ENCODE measurements at places on chromosomes 7 and 10.

- no peak for DNase-seq
Observed at GRCh38 chr10:132423966-132424861, 27.2 kb downstream of the PWWP2B start.

DNA sequence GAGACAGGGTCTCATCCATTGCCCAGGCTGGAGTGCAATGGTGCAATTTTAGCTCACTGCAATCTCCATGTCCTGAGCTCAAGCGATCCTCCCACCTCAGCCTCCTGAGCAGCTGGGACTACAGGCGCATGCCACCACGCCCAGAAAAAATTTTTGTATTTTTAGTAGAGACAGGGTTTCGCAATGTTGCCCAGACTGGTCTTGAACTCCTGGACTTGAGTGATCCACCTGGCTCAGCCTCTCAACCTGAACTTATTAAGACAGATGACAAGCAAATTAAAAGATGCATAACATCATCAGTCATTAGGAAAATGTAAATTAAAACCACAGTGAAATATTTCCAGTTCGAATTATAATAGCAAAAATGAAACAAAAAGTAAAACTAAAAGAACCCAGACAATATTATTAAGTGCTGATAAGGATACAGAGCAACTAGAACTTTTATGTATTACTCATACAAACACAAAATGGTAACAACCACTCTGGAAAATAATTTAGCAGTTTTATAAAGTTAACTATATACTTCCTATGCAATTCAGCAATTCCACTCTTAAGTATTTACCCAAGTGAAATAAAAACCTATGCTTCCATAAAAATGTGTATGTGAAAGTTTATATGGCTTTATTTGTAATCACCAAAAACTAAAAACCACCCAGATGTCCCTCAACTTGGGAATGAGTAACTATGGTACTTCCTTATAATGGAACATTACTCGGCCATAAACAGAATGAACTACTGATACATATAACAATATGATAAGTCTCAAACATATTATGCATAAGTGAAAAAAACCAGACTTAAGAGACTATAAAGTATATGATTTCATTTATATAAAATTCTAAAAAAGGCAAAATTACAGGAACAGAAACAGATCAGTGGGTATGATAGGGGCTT is 15.3 kb downstream of the ZFAND4 start:
- no peak for DNase-seq

DNA sequence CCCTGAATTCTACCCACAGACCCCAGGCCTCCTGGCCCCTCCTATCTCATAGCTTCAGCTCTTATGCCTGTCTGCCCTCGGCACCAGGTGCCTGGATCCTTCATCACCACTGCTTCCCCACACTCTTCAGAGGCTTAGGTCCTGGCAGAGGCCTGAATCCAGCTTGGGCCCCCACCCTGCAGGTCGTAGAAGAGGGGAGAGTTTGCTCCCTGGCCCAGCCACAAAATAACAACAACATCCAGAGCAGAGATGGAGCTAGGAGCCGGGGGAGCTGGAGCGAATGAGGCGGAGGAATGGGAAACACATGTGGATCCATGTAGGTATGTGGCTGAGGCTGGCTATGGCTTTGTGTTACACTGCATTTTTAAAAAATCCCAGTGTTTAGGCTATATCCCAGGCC is 7.8 kb upstream of the OPN4 start:
- DNase-seq: no peak

DNA sequence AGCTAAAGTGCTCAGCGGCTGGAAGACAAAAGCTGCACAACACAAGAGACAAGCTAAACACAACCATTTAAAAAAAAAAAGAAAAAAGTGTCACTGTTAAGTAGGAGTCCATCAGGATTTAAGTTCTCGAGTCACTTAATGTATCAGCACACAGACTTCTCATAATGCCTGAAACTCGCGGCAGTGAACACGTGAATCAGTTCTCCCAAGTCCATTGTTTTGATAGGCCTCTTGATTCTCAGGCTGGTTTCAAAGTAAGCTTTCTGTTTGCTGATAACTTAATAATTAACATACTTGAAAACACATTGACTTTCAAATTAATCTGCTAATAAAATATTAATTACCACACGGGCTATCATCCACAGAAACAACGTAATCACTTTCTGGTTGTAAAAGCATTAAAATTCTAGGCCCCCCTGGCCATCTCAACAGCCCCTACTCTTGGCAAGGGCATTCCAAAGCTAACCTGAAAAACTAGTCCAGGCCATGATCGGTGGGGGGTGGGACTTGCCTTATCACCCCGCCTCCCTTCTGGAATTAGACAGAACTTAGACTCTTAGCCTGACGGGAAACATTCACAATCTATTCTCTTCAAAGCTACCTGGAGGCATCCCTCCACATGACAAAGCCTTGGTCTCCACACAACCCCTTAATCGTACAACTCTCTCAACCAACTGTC is 129.0 kb downstream of the DIP2C start:
- DNase-seq: no peak

- no peak for DNase-seq
Observed at GRCh38 chr7:118286131-118286530, 61.6 kb downstream of the ANKRD7 start.

- no peak for DNase-seq
Observed at GRCh38 chr7:47332681-47333553, 249.0 kb downstream of the TNS3 start.

GRCh38 chr7:101597941-101598340 is 31.2 kb downstream of the MYL10 start:
- DNase-seq: no peak

GRCh38 chr7:150964593-150965111 is 13.5 kb downstream of the KCNH2 start:
- DNase-seq: no peak

- no peak for DNase-seq
Observed at GRCh38 chr10:120428754-120429153, 28.3 kb upstream of the PLPP4 start.

DNA sequence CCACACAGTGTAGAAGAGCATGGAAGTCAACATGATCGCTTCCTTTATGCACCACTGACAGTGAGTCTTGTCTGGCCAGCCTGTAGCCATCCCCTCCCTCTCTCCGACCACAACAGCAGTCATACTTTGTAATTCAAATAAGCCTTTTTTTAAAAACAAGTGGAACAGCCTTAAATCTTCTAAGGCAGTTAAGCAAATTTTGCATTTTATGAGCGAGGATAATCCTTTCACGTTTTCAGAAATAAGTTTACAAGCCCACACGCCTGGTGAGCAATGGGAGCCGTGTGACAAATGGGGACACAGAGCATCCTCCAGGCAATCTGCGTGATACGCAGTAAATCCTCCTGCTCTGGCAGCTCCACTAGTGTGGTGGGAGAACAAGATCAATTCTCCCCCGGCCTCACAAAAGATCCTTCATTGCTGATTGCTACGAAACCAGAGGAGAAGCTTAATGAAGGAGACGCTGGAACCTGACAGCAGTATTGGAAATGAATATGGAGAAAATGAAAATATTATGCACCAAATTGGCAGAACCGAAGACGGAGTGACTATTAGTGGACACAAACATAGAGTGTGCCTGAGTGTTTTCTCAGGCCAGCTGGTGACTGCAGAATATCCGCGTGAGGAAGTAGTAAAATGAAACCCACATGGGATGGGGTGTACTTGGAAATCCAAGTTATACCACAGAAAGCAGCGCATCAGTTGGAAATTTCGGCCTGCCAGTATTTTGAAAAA is 104.2 kb upstream of the CDCA7L start:
- no peak for DNase-seq

DNA sequence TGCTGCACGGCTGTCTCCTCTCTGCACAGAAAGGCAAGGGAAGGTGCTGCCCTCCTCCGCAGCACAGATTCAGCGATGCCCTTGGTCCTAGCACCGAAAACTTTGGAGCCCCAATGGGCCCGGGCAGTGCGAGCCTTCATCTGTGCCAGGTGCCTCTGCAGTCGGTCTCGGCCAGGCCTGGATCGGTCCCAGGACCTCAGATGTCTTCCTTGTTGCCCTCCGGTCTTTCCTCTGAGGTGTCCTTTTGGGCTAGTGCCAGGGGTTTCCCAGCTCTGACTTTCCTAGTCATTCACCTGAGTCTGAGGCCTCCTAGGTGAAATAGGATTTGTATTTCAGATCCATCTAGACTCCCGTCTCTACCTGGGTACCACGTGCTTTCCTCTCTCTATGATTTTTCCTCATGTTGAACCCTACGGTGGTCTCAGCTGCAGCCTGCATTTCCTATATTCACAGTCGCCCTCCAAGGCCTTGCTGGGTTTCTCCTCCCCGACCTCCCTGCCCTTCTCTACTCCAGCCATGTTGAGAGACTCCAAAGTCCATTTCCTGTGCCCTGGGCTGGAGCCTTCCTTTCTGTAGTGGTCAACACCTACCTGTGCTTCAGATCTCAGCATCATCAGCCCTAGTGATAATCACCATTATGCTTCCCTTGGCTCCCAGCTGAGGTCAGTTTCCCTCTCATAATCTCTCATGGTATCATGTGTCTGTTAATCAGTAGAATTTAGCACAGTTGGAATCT is 92.0 kb upstream of the PRSS58 start:
- DNase-seq: no peak

- no peak for DNase-seq
Observed at GRCh38 chr10:51508156-51508555, 191.2 kb downstream of the CSTF2T start.

DNA sequence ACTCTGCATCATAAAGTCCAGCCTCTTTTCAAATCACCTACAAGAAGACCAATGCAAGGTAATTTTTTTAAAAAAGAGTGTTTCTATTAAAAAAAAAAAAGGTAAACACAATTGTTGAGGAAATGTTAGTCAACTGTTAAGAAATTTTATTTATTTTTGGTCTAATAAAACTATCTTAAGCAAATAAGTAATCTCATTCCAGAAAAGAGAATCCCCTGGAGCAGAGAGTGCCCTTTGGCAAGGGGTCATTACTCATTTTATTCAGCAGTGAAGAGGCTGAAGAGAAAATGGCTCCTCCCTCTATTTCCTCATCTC is 63.4 kb upstream of the GSDME start:
- no peak for DNase-seq

DNA sequence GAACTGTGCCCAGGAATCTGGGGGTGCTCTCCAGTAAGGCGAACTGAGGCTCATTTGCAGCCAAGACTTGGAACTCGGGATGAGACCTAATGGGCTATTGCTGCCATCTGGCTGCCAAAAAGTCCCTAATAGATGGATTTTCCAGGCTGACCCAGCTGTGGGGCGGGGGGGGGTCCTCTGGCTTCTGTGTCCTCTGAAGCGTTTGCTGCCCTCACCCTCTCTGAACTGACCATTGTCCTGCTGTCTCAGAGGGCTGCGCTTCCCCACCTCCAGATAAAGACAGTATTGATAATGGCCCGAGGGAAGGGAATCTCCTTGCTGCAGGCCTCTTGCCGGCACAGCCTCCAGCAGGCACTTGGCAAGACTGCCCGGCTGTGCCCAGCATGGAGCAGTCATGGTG is 46.6 kb downstream of the CLEC2L start:
- no peak for DNase-seq

All from stimulated activated CD4-positive, alpha-beta T cell treated with anti-CD3 and anti-CD28 coated beads, Interleukin-12 subunit alpha, Interleukin-12 subunit beta, amount 100 ng/mL, for 24 hours (primary cell).